ENCODE measurements at places on chromosomes 7 and 10.

DNA sequence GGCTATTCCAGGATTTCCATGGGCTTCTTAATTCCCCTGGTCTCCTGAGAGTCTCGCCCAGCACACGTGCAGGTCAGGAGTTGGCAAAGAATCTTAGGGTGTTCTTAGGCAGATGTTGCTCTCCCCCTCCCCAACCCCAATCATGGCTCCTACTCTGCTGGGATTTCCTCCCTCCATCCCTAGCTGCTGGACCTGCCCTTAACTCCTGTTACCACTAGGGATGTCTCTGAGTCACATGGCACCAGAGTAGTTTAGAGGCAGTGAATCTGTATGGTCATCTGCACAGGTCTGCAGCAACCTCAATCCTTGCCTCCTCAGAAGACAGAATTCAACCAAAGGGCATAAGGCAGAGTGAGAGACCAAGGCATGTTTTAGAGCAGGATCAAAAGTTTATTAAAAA, 51.8 kb upstream of the CHST3 start:
- DNase-seq = no peak

- no peak for DNase-seq
These were observed 54.0 kb upstream of the KCNIP2 start for GRCh38 chr10:101897633-101898032.

DNA sequence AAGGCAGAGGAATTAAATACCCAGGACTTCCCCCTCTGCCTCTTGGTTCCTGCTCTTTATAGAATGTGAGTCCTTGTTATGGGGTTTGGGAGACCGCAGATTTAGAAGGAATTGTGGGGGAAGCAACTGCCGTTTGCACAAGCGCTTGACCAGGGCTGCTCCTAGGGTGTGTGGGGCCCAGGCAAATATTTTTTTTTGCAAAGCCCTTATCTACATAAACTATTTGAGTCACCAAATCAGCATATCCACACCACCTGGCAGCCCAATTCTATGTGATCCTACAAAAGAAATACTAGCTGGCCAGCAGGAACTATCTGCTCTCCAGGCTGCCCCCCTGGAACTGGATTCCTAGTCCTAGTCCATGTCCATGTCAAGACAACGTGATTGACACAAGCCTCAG, 33.4 kb upstream of the YAE1 start:
- DNase-seq = no peak

DNA sequence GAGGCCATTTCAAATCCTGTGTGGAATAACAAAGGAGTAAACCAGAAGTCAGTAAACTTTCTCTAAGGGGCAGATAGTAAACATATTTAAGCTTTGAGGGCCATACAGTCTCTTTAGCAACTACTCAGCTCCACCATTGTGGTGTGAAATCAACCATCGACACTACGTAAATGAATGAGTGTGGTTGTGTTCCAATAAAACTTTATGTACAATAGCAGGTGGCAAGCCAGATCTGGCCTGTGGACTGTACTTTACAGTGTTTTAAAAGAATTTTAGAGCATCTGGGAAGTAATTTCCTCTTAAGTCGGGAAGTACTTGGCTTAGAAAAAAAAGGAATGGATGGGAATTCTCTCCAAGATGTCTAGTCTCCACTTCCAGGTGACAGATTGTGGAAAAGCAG, 71.3 kb downstream of the ARHGAP22 start:
- DNase-seq = no peak

- no peak for DNase-seq
These were observed 133.4 kb downstream of the LRRC4 start for GRCh38 chr7:127897704-127898454.

DNA sequence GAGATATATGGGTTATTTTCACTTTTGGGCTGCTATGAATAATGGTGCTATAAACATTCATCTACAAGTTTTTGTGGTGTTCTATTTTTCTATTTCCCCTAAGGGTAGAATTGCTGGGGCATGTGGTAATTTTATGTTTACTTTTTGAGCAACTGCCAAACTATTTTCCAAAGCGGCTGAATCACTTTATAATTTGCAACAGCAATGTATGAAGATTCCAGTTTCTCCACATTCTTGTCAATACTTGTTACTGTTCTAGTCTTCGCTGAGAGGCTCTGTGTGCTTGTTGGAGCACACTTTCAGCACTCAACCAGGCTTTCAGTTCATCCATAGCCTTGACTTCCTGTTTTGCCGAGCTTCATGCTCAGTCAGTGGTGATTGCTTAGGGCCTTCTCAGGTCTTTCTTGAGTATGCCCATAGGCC, 39.0 kb downstream of the ADK start:
- DNase-seq = no peak

DNA sequence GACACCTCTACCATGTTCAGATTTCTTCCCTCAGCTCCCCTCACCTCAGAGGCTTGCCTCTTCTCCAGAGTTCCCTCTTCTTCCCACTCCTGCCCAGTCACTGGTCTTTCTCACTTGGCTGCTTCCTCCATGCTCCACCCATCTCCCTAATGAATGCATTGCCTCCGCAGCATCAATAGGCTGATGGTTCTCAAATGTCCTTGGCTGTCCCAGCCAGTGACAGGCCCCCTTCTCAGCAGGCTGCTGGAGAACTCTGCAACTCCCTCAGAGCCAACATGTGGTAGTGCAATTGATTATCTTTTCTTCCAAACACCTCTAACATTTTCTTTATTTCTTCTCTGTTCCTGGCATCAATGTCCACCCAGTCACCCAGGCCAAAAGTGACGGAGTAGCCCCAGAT, 218.2 kb downstream of the RELN start:
- no peak for DNase-seq

- DNase-seq = no peak
These were observed 21.4 kb upstream of the GNAT3 start for GRCh38 chr7:80533287-80533686.

- DNase-seq = no peak
These were observed 149.9 kb upstream of the COL1A2 start for GRCh38 chr7:94244760-94245159.

GRCh38 chr10:123804716-123805115, 86.9 kb downstream of the CPXM2 start:
- no peak for DNase-seq
